IMR-90 (cell line): ENCODE measurements at places on chromosomes 5 and 9.

GRCh38 chr5:173554038-173554955 lies 62.2 kb downstream of the BOD1 start:
- H3K27ac ChIP-seq, result no peak overlapping the region
- H3K4me1 ChIP-seq, result peaks cover 4% of the 10 kb centered on the region
- peaks cover 2% of the 10 kb centered on the region; the same call in 1 of the 2 replicates for H3K27me3 ChIP-seq
- H3K4me3 ChIP-seq, result no peak overlapping the region

GRCh38 chr5:172945151-172945550 lies 14.1 kb upstream of the RPL26L1 start:
- peaks cover 23% of the 10 kb centered on the region for H3K4me1 ChIP-seq
- H3K4me3 ChIP-seq, result no peak overlapping the region
- no peaks in the 10 kb centered on the region for H3K27me3 ChIP-seq
- no peak for DNase-seq

GRCh38 chr9:70490478-70490877 lies 76.0 kb upstream of the KLF9 start:
- H3K4me1 ChIP-seq, result peaks cover 7% of the 10 kb centered on the region
- no peak overlapping the region for H3K27ac ChIP-seq
- H3K27me3 ChIP-seq, result no peaks in the 10 kb centered on the region
- DNase-seq, result no peak
- H3K4me3 ChIP-seq, result no peak overlapping the region
- H3K36me3 ChIP-seq, result no peaks in the 10 kb centered on the region

- no peaks in the 10 kb centered on the region for H3K36me3 ChIP-seq
- H3K27me3 ChIP-seq, result peaks cover 41% of the 10 kb centered on the region
- no peak overlapping the region for H3K4me3 ChIP-seq
- H3K27ac ChIP-seq, result no peak overlapping the region
- DNase-seq, result no peak
- no peaks in the 10 kb centered on the region for H3K4me1 ChIP-seq
These were observed 73.8 kb downstream of the NRG2 start for GRCh38 chr5:139969318-139969717.

- peak; percentile 58 for DNase-seq
- no peak overlapping the region for H3K27ac ChIP-seq
- H3K27me3 ChIP-seq, result peaks cover 16% of the 10 kb centered on the region
- H3K4me3 ChIP-seq, result no peak overlapping the region
- H3K4me1 ChIP-seq, result peaks cover 4% of the 10 kb centered on the region; the same call in 1 of the 2 replicates
These were observed 278.4 kb downstream of the NSG2 start for GRCh38 chr5:174323878-174324281.

DNA sequence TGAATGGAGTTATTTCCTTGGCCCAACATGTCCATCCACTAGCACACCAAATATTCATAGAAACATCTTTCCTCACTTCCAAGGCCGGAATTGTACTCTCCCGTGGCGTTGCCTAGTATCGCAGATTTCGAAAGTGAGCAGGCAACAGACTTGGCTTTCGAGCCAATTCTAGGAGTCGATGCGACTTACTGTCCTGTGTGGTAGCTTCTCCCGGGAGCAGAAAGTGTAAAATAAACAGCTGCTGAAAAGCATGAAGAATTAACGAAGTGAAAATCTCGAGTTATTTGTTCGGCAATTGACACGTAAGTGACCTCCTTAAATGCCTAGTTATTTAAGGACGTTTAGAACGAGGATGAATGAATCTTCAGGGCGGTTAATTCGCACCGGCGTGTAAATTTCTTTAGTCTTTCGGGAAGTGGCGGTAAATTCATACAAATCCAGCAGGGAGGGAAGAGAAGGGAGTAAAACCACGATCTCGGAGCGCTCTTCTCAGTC lies 449 bp upstream of the PCSK5 start:
- no peaks in the 10 kb centered on the region for H3K27me3 ChIP-seq
- DNase-seq, result peak; percentile 63
- H3K36me3 ChIP-seq, result no peaks in the 10 kb centered on the region
- peak overlapping the region; percentile 80 for H3K27ac ChIP-seq
- peak overlapping the region; percentile 64 for H3K4me3 ChIP-seq
- H3K4me1 ChIP-seq, result no peaks in the 10 kb centered on the region

DNA sequence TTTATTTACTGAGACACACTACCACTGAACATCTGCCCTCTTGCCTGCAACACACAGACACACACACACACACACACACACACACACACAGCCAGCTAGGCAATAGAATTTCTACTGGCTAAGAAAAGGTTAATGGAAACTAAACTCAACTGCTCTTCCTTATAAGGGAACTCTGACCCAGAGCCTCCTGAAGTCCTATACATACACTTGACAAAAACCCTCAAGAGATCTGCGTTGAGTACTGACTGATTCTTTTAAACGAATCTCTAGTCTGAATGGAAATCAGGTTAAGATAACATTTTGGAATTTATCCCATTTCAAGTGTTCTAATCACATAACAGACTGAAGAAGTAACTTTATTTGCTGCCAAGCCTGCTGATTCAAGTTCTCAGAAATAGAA lies 25.9 kb upstream of the TRPM3 start:
- H3K4me3 ChIP-seq, result no peak overlapping the region
- no peaks in the 10 kb centered on the region for H3K4me1 ChIP-seq
- DNase-seq, result no peak
- H3K36me3 ChIP-seq, result no peaks in the 10 kb centered on the region
- H3K27ac ChIP-seq, result no peak overlapping the region

GRCh38 chr5:1017056-1017455 lies 8.5 kb downstream of the NKD2 start:
- H3K36me3 ChIP-seq, result no peaks in the 10 kb centered on the region
- H3K4me1 ChIP-seq, result no peaks in the 10 kb centered on the region
- no peak overlapping the region for H3K4me3 ChIP-seq
- peaks cover 33% of the 10 kb centered on the region; the same call in 1 of the 2 replicates for H3K27me3 ChIP-seq
- no peak for DNase-seq
- H3K27ac ChIP-seq, result no peak overlapping the region

DNA sequence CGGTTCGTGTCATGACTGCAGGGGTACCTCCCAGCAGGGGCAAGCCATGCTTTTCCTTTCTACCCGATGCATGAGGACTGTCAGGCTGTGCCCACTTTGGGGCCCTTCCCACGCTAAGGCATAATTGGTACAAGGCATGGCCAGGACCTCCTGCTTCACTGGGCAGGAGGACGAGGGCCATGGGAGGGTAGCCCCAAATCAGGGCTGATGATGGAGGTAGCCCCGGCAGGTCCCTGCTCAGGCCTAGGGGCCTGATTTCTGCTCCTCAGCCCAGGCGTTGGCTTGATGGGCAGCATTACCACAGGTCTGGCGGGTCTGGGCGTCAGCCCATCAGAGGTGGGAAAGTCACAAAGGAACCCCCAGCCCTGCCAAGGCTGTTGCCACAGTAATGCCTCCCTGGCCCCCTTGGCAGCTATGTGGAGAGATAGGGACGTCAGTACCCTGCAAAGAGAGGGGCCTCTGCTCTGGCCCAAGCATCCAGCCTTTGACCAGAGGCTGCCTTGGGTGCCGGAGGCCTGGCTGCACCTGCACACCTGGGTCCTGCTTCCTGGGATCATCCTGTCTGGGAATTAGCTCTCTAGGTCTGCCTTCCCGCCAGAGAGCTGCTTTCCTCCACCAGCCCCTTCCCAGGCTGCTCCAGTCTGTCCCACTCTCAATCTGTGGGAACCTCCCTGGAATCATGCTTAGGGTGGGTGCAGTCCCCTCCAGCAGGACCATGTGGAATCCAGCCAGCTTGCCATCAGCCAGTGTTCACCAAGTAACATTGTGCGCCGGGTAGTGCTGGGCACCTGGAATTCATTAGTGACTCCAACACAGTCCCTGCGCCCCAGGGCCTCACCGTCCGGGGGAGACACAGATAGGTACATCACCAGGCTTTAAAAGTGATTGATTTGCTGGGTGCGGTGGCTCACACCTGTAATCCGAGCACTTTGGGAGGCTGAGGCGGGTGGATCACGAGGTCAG lies 15.4 kb downstream of the TSPAN17 start:
- H3K27me3 ChIP-seq, result peaks cover 22% of the 10 kb centered on the region
- H3K36me3 ChIP-seq, result no peaks in the 10 kb centered on the region
- no peak for DNase-seq
- H3K4me1 ChIP-seq, result no peaks in the 10 kb centered on the region
- H3K27ac ChIP-seq, result no peak overlapping the region

DNA sequence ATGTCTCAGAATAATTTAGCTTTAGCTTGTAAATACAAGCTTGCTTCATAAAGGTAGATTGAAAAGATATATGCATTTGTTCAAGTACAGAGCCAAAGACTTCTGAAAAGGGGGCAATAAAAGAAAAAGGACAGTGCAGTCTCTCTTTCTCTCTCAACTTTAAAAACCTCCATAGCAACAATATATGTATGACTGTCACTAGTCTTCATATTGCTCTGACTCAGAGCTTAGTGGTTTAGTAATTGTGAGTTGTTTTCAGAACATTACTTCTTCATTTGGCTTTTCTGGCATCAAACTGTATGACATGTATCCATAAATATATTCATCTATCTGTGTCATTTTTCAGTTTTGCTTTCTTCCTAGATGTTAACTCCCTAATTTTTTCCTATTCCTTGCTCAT lies 194.6 kb upstream of the KIF2A start:
- H3K27ac ChIP-seq, result no peak overlapping the region
- no peaks in the 10 kb centered on the region for H3K4me1 ChIP-seq
- no peak for DNase-seq
- no peaks in the 10 kb centered on the region for H3K27me3 ChIP-seq
- no peaks in the 10 kb centered on the region for H3K36me3 ChIP-seq
- no peak overlapping the region for H3K4me3 ChIP-seq

GRCh38 chr9:85200726-85201404 lies 531.3 kb downstream of the NTRK2 start:
- no peak overlapping the region for H3K4me3 ChIP-seq
- no peaks in the 10 kb centered on the region for H3K4me1 ChIP-seq
- no peak for DNase-seq
- H3K27me3 ChIP-seq, result no peaks in the 10 kb centered on the region
- no peaks in the 10 kb centered on the region for H3K36me3 ChIP-seq

DNA sequence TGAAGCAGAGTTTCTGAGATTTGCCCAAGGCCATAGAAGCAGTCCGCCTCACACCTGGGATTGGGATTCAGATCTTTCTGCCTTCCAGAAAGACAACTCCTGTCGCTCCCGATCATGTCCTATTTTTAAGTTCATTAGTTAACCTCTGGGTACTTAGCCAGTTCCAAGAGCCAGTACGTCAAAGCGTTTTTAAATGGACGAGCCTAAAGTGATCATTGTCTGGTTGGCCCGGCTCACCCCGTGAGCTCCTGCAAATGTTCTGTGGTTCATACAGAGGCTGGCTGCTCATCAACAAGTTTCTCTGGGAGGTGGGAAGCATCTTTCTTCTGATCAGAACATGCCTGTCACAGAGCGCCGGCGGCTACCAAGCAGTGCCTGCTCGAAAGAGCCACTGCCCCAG lies 554.5 kb upstream of the WWC1 start:
- DNase-seq, result no peak
- H3K4me3 ChIP-seq, result no peak overlapping the region
- H3K4me1 ChIP-seq, result no peaks in the 10 kb centered on the region
- H3K27me3 ChIP-seq, result no peaks in the 10 kb centered on the region
- H3K27ac ChIP-seq, result no peak overlapping the region

DNA sequence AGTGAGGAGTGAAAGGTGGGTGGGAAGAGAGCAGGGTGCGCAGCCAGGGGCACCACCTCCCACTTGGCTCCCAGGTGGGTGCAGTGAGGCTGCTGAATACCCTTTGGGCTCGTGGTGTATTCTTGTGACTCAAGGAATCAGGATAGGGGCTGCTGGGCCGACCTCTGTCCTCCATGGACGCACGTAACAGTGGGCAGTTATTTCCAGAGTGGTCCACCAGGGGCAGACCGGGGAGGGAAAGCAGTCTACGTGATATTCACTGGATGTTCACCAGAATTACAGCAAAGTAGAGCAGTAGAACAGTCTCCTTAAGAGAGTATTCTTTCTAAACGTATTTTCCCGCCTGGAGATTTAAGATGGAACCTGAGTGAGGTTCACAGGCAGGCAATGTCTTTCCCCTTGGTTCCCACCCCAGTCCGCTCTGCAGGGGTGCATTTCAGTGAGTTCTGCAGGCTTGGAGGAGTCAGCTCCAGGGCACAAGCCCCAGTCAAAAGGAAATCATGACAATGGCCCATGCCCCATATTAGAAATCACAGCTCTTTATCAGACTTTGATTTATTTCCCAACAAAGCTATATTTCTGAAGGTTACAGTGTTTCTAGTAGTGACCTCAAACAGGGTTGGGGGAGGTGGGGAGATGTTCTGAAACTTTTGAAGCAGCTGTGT lies 88.7 kb downstream of the SYK start:
- H3K4me3 ChIP-seq, result no peak overlapping the region
- DNase-seq, result no peak
- no peaks in the 10 kb centered on the region for H3K36me3 ChIP-seq
- peaks cover 42% of the 10 kb centered on the region for H3K27me3 ChIP-seq
- no peaks in the 10 kb centered on the region for H3K4me1 ChIP-seq
- H3K27ac ChIP-seq, result no peak overlapping the region

DNA sequence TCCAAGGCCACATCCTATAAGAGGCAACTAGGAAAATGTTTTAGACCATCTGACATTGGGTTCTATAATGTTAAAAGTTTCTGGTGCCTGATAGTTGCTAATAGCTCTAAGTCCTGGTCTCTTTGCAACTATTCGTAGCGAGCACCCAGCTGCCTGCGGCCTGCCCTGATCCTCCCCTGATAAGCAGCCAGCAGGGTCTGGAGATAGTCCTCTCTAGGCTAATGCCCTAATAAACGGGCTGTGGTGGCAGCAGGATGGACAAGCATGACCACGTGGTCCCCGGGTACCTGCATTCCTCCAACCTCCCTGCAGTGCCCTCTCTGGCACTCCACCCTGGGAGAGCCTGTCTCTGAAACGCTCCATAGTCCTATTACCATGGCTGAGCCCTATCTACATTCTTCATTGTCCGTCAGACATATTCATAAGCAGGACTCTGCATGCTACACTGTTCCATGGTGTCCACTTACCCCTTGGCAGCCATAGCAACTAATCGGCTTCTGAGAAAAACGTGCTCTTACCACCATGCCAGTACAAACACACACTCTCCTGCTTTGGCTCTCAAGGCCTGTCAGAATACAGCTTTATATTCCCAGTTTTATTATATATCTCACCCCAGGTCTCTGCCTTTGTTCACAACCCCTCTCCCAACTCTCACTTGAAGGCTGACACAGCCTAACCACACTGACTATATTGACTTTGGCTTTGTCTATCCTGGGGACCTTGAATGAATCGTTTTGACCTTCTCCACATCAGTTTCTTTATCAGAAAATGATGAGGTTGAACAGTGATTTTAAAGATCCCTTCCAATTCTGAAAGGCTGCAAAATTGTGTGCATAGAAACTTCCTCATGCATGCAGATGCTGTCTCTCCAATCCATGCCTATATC lies 49.9 kb upstream of the DAPK1 start:
- peaks cover 1% of the 10 kb centered on the region; the same call in 1 of the 2 replicates for H3K27me3 ChIP-seq
- no peaks in the 10 kb centered on the region for H3K36me3 ChIP-seq
- no peaks in the 10 kb centered on the region for H3K4me1 ChIP-seq
- no peak overlapping the region for H3K4me3 ChIP-seq
- H3K27ac ChIP-seq, result no peak overlapping the region

GRCh38 chr9:126497660-126498275 lies 116.0 kb upstream of the LMX1B start:
- DNase-seq, result no peak
- no peaks in the 10 kb centered on the region for H3K36me3 ChIP-seq
- no peak overlapping the region for H3K4me3 ChIP-seq
- H3K27ac ChIP-seq, result no peak overlapping the region

- no peaks in the 10 kb centered on the region for H3K27me3 ChIP-seq
- no peak for DNase-seq
- H3K36me3 ChIP-seq, result no peaks in the 10 kb centered on the region
- no peak overlapping the region for H3K4me3 ChIP-seq
- no peak overlapping the region for H3K27ac ChIP-seq
- no peaks in the 10 kb centered on the region for H3K4me1 ChIP-seq
These were observed 361.0 kb upstream of the CDH6 start for GRCh38 chr5:30832519-30832918.

- no peaks in the 10 kb centered on the region; the same call in 1 of the 2 replicates for H3K4me1 ChIP-seq
- DNase-seq, result no peak
- H3K4me3 ChIP-seq, result no peak overlapping the region
- H3K27ac ChIP-seq, result no peak overlapping the region
- no peaks in the 10 kb centered on the region for H3K27me3 ChIP-seq
These were observed 42.7 kb downstream of the ZNF618 start for GRCh38 chr9:113918697-113919350.
